ENCODE measurements at places on chromosomes 16 and 17.

GRCh38 chr16:73043828-73044467, 4.0 kb downstream of the ZFHX3 start:
- no peak for DNase-seq

DNA sequence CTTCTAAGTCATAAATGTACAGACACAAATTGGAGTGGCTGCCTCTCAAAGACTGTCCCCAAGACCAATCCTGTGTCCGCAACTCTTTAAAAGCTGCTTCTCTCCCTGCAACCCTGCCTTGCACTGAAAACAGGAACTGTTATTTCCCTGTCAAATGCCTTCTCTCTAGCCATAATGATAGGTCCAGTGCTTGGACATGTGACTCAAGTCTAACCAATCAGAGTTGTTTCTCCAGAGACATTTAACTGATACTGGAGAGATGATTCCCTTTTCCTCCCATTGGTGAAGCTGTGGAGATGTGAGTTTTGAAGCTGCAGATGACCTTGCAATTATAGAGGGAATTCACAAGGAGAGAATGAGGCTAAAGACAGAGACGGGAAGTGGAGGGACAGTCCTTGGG, 253.3 kb upstream of the CDH5 start:
- no peak for DNase-seq

GRCh38 chr17:75490953-75491649, 24.2 kb downstream of the CASKIN2 start:
- DNase-seq = no peak

DNA sequence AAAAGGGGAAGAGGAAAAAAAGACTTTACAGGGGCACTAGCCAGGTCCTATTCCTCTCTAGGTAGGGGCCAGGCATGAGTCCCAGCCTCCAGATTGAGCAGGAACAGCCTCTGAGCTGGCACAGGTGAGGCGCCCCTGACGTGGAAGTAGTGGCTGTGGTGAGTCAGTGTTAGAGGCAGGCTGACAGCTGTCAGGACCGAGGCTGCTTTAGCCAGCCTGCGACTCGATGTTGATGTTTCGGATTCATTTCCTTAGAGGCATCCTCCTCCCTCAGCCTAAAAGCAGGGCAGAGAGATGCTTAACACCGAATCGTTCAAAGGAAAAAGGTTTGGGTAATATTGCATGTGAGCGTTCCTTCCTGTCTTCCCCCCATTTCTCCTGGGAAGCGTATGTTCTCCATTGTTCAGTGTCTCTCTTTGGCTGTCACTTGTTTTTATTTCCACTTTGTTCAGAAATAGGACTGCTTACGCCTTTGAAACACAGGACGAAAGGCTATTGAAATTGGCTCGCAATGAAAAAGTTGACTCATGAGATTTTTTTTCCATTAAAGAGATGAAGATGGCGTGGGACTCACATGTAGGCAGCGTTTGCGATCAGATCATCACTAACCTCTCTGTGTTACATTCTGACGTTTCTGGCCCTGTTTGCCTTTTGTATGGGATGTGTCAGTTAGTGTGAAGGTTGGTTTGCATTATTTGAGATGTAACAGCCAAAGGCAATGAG, 1.3 kb downstream of the KIAA0513 start:
- DNase-seq = no peak

DNA sequence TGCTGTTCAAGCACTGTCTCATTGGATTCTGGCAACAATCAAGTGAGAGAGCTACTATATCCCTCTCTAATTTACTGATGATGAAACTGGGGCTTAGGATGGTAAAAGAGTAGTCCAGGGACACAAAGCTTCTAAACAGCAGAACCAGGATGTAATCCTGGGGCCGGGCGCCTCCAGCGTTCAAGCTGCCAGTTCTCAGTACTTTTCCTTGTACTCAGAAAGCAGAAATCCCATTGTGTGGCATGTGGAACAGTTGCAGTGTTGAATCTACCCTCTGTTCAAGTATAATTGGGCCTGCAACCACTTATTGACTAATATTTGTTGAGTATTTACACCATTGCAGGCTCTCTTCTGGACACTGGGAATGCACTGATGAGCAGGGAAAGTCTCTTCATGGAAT, 14.5 kb upstream of the CDH13 start:
- DNase-seq = no peak

DNA sequence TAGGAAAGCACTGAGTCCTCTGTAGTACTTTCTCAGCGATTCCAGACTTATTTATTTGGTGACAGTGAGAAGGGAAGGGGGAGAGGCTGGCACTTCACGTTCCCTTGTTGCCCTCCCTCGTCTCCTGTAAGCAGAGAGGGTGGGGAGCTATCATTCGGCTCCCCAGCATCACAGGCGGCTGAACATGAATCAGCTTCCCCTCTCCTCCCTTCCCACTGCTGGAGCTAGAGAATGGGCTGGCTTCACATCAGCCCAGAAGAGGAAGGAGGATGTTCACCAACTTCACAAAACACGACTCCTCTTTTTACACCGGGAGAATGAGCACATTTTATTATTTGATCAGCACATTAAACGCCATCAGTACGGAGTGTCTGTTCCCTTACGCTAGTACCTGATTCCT, 6.7 kb upstream of the CMIP start:
- no peak for DNase-seq

- no peak for DNase-seq
Measured at GRCh38 chr17:76998839-76999238, 130.6 kb downstream of the MGAT5B start.

- no peak for DNase-seq
Measured at GRCh38 chr16:29975811-29976511, 2.3 kb downstream of the TAOK2 start.

DNA sequence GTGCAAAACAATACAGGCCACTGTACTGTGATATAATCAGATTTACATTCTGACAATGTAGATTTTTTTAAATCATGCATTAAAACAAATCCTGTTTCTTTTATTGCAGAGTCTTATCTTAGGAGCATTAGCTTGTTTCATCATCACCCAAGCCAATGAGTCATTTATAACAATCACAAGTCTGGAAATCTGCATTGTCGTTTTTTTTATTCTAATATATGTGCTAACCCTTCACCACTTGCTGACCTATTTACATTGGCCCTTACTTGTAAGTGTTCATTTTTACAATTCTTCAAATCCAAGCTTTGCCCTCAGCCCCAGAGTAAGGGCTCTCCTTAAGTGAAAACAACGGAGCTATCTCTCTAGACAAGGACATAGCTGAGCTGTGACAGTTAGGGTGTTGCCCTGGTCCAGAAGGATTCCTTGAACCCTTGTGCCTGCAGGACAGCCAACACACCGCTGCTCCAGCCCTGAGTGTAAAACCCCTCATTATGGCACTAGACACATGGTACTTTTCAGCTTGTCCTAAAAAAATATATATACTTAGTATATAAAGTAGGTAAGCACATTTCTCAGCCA, 3.7 kb downstream of the CMTM1 start:
- DNase-seq = no peak

- DNase-seq = no peak
Measured at GRCh38 chr16:66159987-66160386, 206.5 kb upstream of the CDH5 start.

DNA sequence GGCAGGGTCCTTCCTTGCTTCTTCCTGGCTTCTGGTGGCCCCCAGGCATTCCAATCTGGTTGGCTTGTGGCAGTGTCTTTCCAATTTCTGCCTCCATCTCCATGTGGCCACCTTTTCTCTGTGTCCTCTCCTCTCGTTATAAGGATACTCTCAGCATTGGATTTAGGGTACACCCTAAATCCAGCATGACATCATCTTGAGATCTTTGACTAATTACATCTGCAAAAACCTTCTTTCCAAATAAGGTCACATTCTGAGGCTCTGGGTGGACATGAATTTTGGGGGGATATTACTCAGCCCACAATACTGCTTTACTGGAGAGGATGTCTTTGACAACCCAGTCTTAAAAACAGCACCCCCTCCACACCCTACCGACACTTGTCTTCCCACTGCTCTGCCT, 18.9 kb upstream of the CFAP20 start:
- no peak for DNase-seq

- DNase-seq = no peak
Measured at GRCh38 chr17:72863526-72864211, 228.8 kb downstream of the SLC39A11 start.
